ENCODE measurements at places on chromosomes 12 and 14.

DNA sequence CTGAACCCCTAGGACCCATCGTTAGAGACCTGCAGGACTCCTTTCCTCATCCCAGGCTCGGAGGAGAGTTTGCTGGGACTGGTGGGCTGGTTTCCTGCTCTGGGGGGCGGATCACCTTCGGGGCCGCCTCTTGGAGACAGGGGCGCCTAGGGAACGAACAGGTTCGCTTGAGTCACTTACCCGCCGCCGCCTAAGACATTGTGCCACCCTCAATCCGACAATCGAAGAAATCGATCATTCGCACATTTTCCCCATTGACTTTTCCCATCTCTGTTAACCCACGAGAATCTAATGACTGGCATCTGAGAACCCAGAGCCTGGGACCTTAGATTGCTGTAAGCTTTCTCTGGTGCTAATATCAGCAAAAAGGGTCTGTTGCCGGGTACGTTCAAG is 322 bp downstream of the SLC39A9 start:
- no peak for DNase-seq

GRCh38 chr14:92613008-92613658 is 99.6 kb downstream of the RIN3 start:
- peak; percentile 20 for DNase-seq

DNA sequence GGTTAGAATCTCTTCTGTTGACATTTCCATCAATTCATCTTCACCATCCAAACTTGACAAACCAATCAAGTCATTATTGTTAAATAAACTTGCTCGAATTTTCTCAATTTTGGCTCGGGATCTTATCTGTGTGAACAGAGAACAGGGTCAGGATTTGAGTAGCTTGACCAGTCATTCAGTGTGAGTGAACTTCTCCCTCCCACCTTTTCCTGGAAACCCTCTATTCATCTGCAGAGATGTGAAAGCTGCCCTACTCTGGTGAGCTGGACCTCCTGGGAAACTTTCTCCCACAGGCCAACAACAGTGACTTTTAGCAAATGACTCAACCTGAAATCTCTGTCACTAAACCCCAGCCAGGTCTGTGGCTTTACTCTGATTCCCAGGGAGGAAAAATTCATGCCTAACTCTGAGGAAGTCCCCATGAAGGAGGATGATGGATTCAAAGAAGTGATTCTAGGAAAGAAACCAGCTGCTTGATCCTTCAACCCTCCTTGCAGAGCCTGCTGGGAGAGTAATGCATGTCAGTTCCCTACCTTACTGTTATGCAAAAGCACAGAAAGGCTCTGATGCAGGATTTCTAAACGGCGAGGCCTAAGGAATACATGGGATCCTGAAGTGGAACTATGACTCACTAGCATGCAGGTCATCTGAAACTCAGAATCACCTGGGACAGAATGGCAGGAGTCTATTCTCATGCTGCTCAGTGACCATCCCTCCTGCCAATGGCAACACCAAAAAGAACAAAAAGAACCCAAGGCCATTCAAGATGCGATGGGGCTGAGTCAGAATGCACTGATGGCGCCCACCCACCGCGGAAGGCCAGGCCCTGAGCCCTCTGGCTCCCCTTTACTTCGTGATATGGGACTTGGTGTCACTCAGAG is 58.0 kb downstream of the TRAFD1 start:
- peak; percentile 68 for DNase-seq

GRCh38 chr14:88841741-88842140 is 17.3 kb downstream of the TTC8 start:
- no peak for DNase-seq

- DNase-seq, result no peak
Measured at GRCh38 chr12:120110550-120111501, 5.7 kb downstream of the RAB35 start.

GRCh38 chr12:121005346-121005815 is 10.9 kb downstream of the C12orf43 start:
- peak; percentile 24 for DNase-seq

DNA sequence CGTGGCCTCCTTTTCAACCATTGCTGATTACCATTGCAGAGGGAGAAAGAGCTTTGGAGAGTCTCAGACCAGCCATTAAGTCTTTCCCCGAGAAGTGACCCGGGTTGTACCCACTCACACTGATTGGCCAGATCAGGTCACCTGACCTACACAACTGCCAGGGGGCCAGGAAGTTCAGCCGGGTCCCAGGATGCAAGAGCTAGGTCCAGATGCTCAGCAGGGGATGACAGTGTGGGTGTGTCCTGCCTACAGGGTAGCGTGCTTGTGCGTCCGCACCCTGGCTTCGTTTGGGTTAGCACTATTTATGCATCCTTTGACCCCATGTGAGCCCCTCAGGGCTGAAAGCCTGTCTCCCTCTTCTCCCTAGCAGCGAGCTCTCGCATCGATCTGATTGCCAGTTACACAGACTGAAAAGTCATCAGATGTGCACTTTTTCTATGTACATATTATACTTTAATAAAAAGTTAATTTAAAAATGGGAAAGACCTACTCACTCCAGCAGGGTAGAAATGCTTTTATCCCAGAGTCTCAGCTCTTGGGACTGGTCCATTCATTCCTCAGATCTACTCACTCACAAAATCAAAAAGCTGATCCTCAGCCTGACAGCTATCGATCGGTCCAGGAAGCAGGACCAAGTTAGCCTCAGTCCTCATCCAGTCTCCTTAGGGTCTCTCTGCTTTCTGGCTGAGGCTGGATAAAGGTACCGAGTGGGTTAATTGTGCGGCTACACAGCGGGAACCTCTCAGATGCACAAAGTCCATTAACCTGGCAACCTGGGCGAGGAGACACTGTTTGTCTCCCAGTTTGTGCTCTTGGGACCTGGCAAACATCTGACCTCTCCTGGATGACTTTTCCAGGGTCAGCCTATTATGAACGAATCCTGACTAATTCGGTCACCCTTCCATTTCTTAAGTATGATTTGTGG is 68.0 kb downstream of the SERPINA3 start:
- no peak for DNase-seq

DNA sequence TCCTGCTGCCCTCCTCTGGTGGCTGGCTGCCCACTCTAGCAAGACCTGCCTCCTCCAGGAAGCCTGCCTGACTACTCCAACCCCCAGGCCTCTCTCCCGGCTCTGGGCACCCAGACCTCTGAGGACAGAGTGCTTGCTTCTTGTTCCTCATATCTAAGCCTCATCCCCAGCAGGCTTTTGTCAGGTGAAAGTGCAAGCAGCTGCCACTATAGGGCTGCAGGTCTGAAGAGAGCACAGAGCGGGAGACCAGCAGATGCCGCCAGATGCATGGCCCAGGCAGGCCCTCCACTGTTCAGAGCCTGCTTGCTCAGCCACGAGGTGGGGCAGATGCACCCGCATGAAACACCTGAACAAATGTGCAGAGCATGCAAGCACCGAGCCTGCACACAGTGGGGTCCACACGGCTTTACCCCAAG is 73.0 kb downstream of the SERPINA3 start:
- no peak for DNase-seq

GRCh38 chr12:47751561-47751960 is 7.1 kb downstream of the RAPGEF3 start:
- no peak for DNase-seq

- DNase-seq, result no peak
Measured at GRCh38 chr14:62189698-62190097, 427.5 kb downstream of the SNAPC1 start.

- DNase-seq, result no peak
Measured at GRCh38 chr14:105939810-105940508, 413.6 kb downstream of the TMEM121 start.

- no peak for DNase-seq
Measured at GRCh38 chr12:93524386-93525133, 47.9 kb upstream of the SOCS2 start.

DNA sequence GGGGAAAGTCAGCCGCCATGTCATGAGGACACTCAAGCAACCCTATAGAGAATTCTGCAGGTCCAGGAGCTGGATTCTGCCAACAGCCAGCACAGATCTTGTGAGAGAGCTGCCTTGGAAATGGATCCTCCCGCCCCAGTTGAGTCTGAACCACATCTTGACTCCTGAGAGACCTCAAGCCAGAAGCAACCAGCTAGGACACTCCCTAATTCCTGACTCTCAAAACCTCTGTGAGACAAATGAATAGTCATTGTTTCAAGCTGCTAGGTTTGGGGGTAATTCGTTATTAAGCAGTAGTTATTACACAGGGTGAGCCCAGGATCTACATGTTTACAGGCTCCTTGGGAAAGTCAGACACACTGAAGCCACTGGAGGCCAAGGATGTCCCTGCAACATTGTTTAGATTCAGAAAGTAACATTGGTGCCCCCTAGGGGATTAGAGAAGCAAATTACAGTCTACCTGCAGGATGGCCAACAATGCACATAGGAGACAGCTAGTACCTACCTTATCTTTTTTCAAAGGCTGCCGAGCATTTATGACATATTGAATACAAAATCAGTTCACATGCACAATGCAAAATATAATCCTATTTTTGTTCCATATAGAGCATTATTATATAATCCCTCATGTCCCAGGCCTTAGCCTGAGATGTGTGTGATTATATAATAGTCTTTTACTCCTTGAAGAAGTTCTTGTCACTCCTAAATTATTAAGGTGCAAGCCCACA is 57.9 kb upstream of the FICD start:
- DNase-seq, result peak; percentile 65

DNA sequence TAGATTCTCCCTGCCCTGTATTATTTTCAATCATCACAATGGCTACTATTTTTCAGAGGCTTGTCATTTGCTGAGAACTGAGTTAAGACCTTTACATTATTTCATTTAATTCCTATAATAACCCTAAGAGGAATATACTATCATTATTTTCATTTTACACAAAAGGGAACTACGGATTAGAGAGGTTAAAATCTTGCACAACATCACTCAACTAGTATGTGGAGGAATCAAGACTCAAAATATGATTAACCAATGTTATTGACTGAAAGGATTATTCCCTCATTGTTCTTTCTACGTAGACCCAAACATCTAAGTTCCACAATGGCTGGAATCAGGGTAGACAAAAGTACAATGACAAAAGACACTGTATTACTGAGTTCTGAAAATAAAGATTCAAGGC is 45.0 kb downstream of the GPR65 start:
- DNase-seq, result no peak

GRCh38 chr12:121811434-121812319 is 7.9 kb downstream of the SETD1B start:
- no peak for DNase-seq

DNA sequence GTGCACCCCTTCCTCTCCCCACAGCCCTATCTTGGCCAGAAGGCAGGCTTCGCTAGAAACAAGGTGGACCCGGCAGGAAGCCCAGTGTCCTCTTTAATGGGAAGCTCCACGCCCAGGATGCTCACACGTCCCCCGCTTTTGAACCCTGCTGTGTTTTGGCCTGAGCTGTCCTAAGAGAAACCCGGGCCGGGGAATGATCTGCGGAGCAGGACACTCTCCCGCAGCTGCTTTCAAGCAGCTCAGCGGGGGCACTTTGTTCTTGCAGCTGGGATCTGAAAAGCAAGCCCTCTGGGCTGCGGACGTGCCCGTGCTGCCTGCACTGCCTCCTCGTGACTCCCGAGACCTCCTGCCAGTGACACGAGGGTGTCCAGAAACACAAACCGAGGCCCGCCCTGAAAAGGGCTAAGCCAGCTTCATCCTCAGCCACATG is 30.0 kb downstream of the SCARB1 start:
- no peak for DNase-seq

DNA sequence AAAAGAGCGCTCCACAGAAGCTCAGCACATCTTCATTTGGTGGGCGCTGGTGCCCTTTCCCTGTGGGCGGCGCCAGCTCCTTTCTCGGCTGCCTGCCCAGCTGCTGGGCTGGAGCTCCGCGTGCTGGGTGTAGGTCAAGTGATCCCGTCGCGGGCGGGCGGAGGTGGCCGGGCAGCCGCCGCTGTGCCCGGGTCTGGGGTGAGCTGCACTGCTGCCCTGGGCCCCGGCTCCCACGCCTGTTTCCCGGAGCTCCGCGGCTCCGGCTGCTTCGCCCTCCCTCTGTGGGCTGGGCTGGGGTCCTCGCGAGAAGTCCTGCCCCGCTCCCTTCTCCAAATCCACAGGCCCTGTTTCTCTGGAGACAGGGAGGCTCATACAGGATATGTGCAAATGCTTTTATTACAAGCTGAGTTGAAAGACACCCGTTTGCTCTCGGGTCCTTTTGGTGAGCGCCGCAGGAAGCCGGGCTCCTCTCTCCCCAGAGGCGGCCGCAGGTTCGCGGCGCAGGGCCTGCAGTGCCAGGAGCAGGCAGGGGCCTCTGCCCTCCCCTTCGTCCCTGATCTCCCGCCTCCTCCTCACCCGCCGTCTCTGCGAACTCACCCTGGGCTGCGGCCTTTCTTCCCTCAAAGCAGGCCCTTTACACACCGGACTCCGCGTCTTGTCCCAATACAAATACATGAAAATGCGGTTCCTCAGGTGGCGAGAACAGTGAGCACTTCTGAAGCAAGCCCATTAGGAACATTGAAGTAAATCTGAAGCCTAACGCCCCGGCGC is 67.8 kb upstream of the CAPRIN2 start:
- DNase-seq, result peak; percentile 54

GRCh38 chr12:9999016-9999415 is at the start of gene CLEC1B:
Gene CLEC1B, minus strand, starts transcription at chr12:9999121. Its CDS starts 21 bp downstream, at chr12:9999100.
- DNase-seq, result no peak

DNA sequence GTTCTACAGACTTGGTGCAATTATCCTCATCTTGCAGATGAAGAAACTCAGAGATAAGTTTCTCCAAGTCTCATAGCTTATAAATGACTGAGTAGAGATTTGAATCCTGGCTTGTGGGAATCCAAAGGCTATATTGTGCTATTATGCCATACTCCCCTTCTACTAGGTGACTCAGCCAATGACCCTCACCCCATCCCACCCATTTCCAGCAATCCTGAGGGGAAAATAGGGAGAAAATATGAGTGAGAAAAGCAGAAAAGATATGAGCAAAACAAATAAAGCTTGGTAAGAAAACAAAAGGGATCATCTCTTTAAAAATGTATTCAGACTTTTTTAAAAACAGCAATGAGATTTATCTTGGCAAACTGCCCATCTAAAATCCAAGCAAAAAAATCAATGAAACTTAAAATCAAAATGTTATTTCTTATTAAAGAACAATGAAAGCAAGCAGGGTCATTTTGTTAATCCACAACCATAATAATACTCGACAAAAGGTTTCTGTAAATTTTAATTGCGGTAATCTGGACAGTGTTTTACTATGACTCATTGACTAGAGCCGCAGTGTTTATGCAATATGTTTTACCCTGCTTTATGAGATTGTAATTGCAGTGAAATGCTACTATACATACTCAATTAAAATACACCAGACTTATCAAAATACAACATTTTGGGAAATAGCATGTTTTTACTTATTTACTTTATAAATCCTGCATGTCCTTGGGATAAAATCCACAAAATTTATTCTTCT is 13.1 kb upstream of the LGR5 start:
- no peak for DNase-seq

Measured in COLO829 (cell line).